Esophagus muscularis mucosa (tissue), 4 donors: ENCODE measurements at places on chromosomes 7 and 10. TPM values are rescaled to one million over a fixed set of nuclear protein-coding genes. Genes with fewer than 3 reads are reported as not detected.

GRCh38 chr10:101818119-101818871 lies at the start of gene OGA:
Gene OGA, minus strand, starts transcription at chr10:101818444. Its CDS starts 422 bp downstream, at chr10:101818022.
- H3K4me3 ChIP-seq: peak within 1 kb of the TSS; percentile 73
- H3K27me3 ChIP-seq: no peaks in the 10 kb centered on the region
- DNase-seq: peak; percentile 99
- H3K36me3 ChIP-seq: no peaks in the 10 kb centered on the region
- H3K4me1 ChIP-seq: peaks cover 46% of the 10 kb centered on the region
- peak within 1 kb of the TSS; percentile 98 for H3K27ac ChIP-seq

DNA sequence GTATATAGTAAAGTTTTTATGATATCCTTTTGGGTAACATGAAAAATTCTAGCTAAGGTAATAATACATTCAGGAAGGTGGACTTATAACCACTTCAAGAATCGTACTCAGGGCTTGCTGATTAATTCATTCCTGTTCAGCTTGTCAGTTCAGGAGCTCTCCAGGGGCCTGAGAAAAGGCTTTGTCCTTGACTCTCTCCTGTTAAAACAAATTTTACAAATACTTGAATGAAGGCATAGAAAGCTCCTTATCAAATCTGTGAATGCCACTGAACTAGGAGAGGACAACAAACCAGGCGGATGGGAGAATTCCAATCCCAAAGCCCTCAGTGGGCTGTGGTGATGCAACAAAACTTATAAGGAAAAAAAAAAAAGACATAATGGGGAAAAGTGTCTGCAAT lies 354.5 kb upstream of the ZMIZ1 start:
- DNase-seq: no peak
- no peak overlapping the region for H3K4me3 ChIP-seq
- H3K27ac ChIP-seq: no peak overlapping the region
- H3K27me3 ChIP-seq: no peaks in the 10 kb centered on the region
- no peaks in the 10 kb centered on the region for H3K36me3 ChIP-seq

DNA sequence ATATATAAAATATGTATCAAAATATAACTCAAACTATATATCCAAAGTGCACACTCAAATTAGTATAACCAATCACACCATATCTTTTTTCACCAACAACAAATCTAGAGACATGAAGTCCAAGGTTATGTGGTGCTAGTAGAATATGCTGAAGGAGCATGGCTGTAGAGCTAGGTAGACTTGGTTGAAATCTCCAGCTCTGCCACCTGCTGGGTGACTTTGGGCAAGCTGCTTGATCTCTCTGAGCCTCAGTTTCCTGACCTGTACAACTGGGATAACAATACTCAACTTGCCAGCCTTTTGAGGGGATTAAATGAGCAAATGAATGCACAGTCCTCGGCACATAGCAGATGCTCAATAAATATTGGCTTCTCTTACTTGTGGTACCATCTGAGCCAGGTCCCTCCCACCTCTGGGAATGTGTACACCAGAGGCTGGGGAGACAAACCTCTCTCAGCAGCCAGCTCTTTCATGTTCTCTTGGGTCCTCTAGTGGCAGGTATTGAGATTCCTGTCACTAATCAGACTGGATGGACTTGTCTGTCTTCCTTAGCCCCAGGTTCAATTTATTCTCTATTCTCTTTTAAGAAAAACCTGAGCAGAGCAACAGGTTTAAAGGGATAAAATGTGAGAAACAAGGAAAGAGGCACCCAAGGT lies 94.3 kb upstream of the PDE1C start:
- no peaks in the 10 kb centered on the region for H3K36me3 ChIP-seq
- no peak overlapping the region for H3K4me3 ChIP-seq
- H3K4me1 ChIP-seq: peaks cover 20% of the 10 kb centered on the region
- DNase-seq: no peak
- no peak overlapping the region for H3K27ac ChIP-seq

The CALML3 gene
- total RNA-seq: not detected

The TAS2R5 gene
- 2.1 TPM for total RNA-seq

The TRIM74 gene
- total RNA-seq: not detected

The PRPS1L1 gene
- not detected for total RNA-seq
